Psoas muscle (tissue), 8 donors: ENCODE measurements at places on chromosomes 7 and 10. TPM values are rescaled to one million over a fixed set of nuclear protein-coding genes. Genes with fewer than 3 reads are reported as not detected.
A peak's percentile ranks its signal among the peaks of the same experiment; 100 is the strongest.

- DNase-seq, result no peak
Observed at GRCh38 chr10:52483587-52483986, 169.5 kb downstream of the DKK1 start.

DNA sequence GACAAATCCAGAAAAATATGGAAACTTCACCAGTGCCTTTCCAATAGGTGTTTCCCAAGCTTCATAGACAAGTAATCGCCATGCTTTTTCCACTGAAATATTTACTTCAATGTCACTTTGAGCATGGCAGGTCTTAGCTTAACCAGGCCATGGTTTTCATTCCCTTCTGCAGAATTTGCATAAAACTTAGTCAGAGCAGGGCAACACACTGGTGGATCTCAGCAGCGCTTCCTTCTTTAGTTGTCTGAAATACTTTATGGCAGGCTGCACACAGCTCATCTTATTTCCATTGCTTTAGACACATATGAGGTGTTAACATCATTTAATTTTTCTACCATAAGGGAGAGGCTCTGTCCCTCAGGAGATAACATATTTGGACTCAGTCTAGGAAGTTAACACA is 102.9 kb upstream of the AHR start:
- DNase-seq, result no peak

DNA sequence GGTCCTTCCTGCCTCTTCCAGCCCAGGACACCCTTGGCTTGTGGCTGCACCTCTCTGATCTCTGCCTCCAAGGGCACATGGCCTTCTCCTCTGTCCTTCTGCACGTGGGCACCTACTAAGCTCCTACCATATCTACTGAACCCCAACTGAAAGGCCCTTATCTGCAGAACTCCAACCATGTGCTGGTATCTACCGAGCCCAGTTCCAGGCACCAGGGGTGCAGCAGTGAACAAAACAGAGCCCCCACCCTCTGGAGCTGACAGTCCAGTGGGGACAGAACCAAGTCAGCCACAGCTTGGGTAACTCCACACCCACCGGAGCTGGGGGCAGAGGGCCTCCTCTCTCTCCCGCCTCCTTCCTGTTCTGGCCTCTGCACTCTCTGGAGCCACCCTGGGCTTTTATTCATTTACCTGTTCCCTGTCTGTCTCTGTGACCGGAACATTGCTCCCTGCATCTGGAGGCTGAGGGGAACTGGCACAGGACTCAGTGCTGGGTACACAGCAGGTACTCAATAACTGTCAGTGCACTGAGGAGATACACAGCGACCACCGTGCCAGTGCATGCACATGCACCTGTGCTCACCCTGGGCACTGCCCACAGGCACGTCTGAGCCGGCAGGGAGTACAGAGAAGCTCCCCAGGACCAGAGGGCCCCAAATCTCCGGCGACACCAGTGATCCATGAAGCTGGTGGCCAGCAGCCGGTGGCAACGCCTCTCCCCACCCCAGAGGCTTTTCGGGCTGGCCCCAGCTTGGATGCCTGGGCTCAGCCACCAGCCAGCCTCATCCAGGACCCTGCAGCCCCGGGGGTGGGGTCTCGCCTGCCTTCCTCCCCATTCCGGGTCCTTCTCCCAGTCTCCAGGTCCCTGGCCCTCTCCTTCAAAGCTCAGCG is 2.0 kb downstream of the MICALL2 start:
- no peak for DNase-seq

- DNase-seq, result peak; percentile 83
Observed at GRCh38 chr10:34638406-34639054, 176.6 kb downstream of the PARD3 start.

GRCh38 chr7:99390941-99391602 is 16.5 kb downstream of the ARPC1B start:
- no peak for DNase-seq

- no peak for DNase-seq
Observed at GRCh38 chr10:127182161-127182560, 14.2 kb downstream of the INSYN2A start.

DNA sequence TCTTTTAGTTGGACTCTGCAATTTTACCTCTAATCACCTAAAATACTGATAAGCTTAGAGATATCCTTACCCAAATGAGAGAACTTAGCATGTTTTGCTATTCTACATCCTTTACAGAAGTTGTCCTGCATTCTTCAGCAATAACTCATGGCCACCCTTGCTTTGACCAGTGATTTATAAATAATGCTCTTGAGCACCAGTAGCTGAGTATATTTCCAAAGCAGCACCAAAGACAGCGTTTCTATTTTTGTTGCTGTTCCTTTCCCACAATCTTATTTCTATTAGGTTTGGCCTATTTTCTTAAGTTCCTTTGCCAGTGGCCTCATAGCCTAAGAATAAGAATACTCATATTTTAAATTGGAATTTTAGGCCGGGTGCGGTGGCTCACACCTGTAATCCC is 15.0 kb downstream of the ARPC1A start:
- no peak for DNase-seq

GRCh38 chr7:107643407-107643806 is 17.2 kb upstream of the SLC26A4 start:
- DNase-seq, result no peak

- peak; percentile 41 for DNase-seq
Observed at GRCh38 chr10:44908066-44908749, 2.9 kb upstream of the TMEM72 start.

DNA sequence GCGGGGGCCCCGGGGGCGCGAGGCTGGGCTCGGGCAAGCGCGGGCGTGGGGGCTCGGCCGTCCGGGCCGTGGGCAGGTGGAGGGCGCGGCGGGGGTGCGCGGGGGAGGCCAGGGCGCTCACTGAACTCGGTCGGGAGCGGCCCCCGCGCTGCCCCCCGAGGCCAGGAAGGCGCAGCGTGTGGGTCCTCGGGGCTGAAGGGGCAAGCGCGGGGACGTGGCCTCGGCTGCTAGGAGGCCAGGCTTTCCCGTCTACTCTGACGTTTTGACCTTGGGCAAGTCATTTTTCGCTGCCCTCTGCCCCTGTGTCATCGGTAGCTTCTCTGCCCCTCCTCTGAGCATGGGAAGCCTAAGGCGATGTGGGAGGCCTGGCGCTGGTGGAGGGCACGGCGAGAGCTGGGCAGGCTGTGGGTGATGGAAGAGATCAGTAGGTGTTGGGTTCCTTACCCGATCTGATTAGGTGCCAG is 441 bp downstream of the FBH1 start:
- DNase-seq, result peak; percentile 41

The SPDYE1 gene
- polyA plus RNA-seq, result not detected

The LRMDA gene
- 1.5 TPM for polyA plus RNA-seq

The NPTX2 gene
- polyA plus RNA-seq, result 8.3 TPM
